ENCODE measurements at places on chromosomes 4 and X. TPM values are rescaled to one million over a fixed set of nuclear protein-coding genes. Genes with fewer than 3 reads are reported as not detected.

L1CAM gene
- 0.56 TPM for total RNA-seq

RAB33B gene
- total RNA-seq = 9.8 TPM

ADH1A gene
- not detected for total RNA-seq

PTPN13 gene
- total RNA-seq = 14.1 TPM

IL13RA1 gene
- 31.9 TPM for total RNA-seq

VEGFC gene
- total RNA-seq = 63.4 TPM
